ENCODE measurements at places on chromosomes 16 and 17.

- no peak for DNase-seq
Observed at GRCh38 chr17:44924107-44924544, 8.8 kb upstream of the GFAP start.

DNA sequence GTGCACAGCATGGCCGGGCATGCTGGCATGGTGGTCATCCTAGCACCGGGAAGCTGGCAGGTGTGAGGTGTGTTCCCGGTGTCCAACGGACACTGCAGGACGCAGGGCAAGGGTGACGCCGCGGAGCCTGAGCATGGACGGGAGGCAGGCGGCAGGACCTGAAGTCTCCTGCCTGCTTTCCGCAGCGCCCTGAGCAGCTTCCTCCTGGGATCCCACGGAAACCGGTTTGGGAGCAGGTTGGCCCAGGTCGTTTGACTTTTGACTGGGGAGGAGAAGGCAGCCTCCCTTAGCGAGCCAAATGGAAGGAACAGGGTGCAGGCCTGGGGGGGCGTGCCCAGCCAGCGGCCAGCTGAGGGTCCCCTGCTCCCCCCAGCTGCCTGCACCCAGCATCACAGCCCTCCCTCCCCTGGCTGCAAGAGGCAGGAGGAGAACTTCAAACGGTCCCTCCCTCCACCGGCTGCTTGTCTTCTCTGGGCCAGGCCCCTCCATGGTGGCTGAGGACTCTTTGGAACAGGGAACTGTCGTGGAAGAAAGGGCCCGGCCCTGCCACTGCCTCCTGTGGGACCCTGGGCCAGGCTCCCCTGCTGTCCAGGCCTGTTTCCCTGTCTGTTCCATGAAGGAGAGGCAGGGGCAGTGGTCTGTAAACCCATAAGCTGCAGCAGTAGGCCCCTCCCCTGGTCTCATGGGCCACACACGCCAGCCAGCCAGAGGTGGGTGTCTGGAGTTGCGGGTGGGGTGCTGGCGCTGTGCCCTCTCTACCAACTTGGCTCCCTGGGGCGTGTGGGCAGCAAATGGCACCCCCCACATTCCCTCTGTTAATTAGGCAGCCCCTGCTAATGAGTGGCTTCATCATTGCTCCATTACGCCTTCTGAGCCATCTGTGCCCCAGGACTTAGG is 7.8 kb upstream of the ADGRG1 start:
- no peak for DNase-seq

GRCh38 chr16:55695595-55695994 is 39.8 kb downstream of the SLC6A2 start:
- DNase-seq, result no peak

DNA sequence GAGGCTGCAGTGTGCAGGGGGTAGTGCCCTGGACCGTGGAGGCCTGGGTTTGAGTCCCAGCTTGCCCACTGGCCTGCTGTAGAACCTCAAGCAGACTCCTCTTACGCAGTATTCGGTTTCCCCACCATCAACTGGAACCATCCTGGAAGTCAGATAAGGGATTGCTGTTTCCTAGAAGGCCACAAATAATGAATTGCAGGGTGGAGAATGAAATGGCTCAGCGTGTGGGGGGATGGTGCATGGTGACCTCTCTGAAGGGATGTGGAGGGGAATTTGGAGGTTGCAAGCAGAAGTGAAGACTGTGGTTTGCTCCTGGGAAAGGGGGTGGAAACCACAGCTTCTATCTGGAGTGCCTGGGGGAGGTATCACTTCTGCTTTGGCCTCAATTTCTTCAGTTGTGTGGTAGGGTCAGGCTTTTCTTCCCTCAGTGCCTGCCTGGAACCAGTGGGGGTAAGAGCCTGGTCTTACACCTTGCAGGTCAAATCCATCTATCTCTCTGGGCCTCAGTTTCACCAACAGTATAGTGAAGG is 1.7 kb downstream of the ADGRG5 start:
- peak; percentile 69 for DNase-seq

DNA sequence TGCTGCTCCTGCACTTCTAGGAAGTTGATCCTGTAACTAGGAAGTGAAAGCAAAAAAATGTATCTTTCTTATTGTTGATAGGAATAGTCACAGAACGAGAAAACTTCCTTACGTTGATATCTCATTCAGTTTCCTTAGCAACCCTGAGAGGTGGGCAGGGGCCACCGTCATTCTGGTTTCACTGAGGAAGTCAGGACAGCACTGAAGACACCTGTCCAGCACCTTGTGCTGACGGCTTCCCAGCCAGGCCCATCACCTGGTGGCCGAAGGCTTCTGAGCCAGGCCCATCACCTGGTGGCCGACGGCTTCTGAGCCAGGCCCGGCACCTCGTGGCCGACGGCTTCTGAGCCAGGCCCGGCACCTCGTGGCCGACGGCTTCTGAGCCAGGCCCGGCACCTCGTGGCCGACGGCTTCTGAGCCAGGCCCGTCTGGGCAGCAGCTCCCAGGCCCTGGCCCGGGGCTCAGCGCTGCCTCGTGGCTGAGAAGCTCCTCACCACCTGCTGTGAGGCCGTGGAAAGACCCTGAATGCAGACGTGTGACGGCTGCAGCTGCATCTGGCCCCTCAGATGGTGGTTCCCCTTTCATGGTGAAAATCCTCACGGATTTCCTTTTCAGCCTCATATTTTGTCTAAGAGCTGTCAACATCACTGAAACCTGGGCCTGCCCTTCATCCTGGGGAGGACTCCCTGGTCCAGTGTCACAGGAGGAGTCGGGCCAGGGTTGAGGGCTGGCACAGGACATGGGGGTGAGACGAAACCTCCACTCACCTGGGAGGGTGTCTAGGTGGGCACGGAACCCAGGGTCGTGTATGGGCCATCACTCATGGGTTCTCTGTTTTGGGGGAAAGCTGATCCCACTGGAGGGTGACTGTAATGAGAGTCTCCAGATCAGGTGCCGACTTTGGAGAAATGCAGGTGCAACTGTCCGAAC is 33.0 kb upstream of the ZNF750 start:
- DNase-seq, result no peak

- DNase-seq, result no peak
Observed at GRCh38 chr16:49836668-49837067, 19.2 kb downstream of the ZNF423 start.

- DNase-seq, result no peak
Observed at GRCh38 chr16:25679511-25679910, 12.2 kb upstream of the HS3ST4 start.

DNA sequence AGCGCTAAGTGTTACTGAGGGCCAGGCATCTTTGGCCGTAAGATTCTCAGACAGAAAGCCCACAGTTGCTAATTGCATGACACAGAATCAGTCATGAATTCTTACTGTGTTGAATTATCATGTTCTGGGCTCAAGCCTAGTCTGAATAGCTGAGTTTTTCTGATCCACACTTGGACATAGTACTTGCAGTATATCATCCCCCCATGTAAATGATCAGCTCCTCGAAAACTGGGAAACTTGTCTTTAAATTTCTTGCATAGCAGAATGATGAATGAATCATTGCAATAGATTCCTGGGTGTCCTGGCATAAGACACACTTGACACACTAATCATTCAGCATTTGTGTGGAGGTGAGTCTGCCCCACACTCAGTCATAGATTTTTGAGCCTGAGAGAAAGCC is 2.2 kb downstream of the MLYCD start:
- no peak for DNase-seq

DNA sequence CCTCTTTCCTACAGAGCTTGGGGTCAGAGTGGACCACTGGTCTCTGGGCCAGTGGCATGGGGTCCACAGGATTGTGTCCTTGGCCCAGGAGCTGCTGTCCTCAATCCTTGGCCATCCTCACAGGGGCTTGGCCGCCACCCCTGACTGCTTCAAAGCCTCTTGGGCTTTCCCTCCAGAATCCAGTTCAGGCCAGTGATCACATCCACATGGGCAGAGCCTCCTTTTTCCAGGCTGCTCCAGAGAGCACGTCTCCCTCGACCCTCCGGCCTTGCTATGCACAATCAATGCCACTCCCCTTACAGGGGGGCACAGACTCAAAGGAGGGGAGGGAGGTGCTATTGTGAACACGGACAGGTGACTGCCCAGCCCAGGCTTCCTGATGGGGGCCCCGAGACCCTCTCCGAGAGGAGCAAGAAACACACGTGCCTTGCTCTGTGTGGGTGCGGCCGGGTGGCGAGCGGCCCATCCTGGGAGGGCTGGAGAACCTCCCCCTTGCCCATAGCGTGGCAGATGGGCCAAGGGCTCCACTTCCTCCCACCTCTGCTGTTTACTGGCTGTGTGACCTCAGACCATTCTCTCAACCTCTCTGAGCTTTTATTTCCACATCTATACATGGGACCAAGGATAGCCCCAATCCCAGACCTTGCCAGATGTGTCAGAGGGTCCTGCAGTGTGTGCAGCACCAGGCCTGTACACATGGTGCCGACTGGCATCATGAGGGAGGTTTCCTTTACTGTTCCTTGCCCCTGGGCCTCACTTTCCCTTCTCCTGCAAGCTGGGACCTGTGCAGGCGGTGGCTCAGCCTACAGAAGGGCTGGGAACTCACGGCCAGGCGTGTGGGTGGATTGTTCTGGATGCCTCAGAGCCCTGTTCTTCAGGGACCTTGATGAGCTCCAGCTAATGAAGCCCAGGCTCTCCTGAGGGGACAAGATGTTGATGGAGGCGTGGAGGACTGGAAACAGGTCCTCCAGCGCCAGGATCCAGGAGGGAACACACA is 229.0 kb upstream of the GSE1 start:
- DNase-seq, result no peak

- DNase-seq, result peak; percentile 85
Observed at GRCh38 chr16:1771188-1771863, at the start of gene NME3. TSS of gene NME3 (minus strand) at chr16:1771543. CDS start at chr16:1771534, 9 bp downstream.

GRCh38 chr17:81385320-81386111 is 9.7 kb upstream of the BAHCC1 start:
- DNase-seq, result no peak

DNA sequence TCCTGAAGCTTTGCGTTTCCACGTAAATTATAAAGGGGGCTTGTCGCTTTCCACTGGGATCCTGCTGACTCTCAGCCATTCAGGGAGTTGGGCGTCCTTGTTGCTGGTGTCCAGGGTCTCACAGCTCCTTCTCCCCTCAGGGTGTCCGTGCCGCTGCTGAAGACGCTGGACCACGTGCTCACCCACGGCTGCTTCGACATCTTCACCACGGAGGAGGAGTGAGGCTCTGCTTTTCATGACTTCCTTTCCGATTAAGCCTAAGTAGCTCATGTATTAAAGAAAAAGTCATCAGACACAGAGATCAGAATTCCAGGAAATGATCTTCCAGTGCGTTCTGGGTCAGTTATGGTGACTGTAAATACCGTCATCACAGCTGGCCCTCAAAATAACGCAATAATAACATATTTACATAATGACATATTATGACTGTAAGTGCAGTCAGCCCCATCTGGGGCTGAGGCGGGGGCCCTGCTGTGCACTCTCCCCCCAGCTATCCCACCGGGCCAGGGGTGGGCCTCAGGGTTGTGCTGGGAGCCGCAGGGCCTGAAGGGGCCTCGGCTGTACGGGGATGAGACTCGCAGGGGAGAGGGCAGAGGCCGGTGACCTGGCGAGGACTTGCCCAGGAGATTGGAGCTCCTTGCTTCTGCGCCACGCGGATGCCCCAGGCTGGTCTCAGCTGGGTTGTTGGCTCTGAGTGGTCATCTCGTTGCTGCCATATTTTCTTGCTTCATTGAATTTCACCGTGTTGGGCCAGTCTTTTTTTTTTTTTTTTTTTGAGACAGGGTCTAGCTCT is 92.9 kb upstream of the ZNF750 start:
- no peak for DNase-seq

- DNase-seq, result no peak
Observed at GRCh38 chr16:22815863-22816262, 1.9 kb downstream of the HS3ST2 start.

- DNase-seq, result peak; percentile 59
Observed at GRCh38 chr16:76932541-76933211, 258.3 kb upstream of the MON1B start.

DNA sequence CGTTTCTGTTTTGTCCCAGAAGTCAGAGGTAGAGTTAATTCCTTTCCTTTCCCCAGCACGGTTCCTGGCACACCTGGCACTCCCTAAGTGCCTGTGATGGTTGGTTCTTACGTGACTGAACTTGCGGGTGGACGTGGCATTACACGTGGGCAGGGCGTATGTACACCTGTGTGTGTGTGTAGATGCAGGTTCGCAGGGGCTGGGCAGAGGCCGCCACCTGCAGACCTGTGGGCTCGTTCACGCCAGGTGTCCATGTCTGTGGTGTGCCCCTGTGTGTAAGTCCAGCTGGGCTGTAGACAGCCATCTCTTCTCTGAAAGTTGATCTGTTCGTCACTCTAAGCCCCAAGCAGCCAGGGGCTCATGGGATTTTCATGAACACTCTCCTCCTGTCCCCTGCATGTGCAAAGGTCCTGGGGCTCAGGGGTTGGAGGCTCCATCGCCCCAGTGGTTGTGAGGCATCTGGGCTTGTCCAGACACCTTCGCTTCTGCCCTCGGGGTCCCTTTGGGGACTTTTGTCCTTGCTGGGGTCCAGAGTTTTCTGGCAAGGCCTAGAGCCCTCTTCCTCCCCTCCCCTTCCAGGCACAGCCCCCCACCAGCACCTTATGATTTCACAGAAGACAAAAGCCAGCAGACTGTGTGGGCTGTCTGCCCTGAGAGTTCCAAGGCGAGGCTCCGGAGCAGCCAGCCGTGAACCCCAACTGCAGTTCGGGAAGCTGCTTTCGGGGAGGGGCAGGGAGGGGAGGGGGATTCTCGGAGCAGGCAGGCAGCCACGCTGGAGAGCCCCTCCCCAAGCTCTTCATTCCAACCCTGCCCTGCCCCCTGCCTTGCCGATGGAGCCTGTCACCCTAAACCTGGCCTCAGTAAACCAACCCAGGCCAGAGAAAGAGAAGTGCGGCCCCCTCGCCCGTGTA is 5.4 kb upstream of the FSCN2 start:
- DNase-seq, result no peak

DNA sequence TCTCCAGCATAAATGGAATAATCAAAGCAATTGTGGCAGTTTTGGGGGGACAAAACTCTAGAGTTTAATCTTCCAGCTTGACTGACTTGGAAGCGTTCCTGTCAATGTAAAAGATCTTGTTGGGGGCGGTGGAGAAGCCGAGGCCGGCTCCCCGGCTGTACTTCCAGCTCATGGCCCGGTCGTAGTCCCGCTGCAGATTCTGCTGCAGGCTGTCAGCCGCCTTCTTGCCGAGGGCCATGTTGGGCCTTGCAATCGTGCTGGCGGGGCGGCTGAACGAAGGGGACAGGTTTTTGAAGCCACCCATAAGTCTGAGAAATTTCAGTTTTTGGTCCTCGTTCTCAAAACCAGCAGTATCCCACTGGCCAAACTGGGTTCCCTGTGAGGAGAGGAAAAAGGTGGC is 11.2 kb downstream of the KNOP1 start:
- DNase-seq, result no peak

GRCh38 chr17:57311281-57312216 is 55.2 kb downstream of the MSI2 start:
- no peak for DNase-seq
